Hematopoietic multipotent progenitor cell treated with erythropoietin and hydrocortisone succinate and interleukin-3 and kit ligand, for 17 days (in vitro differentiated cells): ENCODE measurements at places on chromosomes 6 and 20.

DNA sequence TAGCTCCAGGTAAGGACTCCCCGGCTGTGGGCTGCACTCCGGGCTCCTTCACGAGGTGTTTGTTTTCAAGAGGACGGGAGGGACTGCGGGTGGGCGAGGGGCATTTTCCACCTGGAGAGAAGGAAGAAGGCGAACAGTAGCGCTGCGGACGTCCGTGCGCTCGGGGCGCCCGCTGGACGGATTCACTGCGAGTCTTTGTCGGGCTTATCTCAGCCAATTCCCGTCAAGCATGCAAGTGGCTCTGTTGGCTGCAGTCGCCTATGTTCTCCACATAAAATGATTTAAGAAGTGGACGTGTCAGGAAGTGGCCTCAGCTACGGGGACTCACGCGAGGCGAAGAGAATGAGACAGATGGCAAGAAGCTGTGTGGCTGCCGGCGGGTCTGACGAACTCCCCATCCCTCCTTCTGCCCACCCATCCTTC, 332 bp downstream of the GRIK2 start:
- DNase-seq = no peak

DNA sequence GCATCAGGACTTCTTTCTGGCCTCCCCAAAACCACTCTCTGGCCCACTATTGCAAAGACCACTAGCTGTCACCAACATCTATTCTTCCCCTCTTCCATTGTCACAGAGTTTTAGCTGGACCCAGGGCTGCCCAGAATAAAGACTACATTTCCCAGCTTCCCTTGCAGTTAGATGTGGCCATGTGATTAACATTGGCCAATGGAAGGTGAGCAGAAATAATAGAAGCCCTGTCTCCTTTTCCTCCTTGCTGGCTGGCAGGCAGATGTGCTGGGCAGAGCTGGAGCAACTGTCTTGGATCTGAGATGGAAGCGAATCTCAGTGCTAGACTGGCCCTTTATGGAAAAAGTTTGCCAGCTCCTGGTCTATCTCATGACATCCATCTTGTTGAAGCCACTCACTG, 97.0 kb downstream of the KCNB1 start:
- no peak for DNase-seq

DNA sequence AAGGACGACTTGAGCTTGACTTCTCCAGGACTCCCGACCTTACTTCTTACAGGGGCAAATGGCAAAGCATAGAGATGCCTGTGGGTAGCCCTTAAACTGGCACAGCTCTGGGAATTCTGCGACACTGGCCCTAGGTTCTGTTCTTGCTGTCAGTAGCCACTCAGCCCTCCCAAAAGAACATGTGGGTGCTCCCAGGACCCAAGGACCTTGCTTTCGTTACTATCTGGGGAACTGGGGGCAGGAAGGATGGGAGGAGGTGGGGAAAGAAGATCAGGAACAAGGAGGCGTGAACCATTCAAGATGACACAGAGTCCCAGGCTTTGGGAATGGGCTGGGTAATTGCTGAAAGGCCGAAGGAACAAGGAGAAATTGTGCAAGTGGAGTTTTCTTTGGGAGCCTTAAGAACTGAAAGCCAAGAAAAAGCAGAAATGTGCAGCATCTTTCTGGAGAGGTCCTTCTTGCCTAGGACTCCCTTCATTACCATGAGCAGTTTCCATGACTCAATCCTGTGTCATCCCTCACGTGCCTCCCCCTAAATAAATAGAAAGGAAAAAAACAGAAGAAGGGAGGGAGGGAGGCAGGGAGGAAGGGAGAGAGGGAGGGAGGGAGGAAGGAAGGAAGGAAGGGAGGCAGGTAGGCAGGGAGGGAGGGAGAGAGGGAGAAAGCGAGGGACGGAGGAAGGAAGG, 284.6 kb upstream of the FOXQ1 start:
- no peak for DNase-seq

DNA sequence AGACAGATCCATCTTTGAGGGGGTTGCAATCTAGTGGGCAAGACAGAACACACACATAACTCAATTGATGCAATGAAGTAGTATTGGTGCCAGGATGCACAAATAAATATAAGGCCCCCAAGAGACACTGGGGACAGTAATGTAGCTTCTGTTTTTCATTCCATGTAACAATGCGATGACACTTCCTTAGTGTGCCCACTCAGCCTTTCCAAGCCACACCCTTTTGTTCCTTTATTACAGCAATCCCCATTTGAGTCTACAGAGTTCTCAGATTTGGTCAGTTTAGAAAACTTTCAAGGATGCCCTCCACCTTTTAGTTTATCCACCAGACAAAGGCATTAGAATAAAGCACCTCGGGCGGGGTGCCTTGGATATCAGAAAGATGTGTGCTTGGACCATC, 15.5 kb downstream of the TGM3 start:
- no peak for DNase-seq

- DNase-seq = peak; percentile 73
Observed at GRCh38 chr20:47196091-47197081, 160.1 kb downstream of the ZMYND8 start.

DNA sequence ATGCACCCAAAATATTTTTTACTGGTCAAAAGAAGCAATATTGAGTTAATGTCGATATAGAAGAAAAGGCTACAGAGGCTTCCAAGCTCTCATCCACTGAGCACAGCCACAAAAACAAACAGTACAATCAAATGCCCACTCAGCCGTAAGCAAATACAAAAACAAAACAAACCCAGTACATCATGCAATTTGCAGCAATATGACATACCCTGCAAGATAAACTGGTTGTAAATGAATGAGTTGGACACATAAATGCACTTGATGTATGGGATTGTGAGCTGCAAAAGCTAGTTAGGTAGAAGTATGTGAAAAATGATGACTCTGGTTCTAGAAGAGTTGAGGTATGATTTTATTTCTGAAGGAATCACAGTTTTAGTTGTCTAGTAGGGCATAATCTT, 83.9 kb downstream of the SESN1 start:
- no peak for DNase-seq

DNA sequence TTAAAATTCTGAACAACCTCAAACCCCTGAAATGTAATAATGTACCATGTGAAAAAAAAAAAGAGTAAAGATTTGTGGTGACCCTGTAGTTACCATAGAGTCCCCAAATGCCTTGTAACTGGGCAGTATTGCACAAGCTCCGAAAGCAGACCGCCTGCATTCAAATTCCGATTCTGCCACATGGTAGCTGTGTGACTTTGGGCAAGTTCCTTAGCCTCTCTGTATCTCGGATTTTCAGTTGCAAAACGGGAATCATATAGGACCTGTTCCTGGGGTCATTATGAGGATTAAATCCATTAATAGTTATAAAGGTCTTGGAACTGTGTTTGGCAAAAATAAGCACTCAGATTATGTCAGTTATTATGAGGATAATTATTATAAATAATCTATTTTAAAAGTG, 43.6 kb downstream of the TSPYL4 start:
- DNase-seq = no peak

DNA sequence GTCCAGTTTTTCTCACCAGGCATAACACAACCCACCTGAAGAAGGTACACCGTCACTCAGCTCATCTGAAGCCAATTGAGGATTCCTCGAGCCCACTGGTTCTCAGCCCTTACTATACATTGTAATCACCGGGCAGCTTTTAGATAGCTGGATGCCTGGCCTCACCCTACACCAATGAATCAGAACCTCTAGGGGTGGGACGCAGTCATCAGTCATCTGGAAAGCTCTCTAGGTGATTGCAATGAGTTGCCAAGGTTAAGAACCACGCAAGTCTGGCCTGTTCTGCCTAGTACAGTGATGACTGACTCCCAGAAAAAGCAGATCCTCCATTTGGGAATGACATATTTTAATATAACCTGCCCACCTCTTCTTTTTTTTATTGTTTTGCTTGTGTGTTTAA, 41.1 kb downstream of the MC3R start:
- DNase-seq = no peak

DNA sequence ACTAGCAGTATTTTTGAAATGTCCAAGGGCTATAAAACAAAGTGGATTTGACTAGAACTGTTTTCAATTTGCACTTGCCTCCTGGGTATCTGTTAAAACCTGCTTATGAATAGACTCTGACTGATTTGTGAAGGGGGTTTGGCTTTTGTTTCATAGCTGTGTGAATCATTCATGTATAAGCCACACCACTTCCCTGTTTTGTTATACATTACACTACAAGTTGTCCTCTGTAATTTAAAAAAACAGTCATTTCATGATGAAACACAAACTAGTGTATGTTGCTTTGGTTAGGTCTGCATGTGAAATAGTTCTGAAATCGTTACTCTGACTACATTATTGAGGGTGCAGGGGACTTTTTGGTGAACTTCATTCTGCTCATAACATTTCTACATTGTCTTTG, 121.7 kb downstream of the NKAIN2 start:
- no peak for DNase-seq

DNA sequence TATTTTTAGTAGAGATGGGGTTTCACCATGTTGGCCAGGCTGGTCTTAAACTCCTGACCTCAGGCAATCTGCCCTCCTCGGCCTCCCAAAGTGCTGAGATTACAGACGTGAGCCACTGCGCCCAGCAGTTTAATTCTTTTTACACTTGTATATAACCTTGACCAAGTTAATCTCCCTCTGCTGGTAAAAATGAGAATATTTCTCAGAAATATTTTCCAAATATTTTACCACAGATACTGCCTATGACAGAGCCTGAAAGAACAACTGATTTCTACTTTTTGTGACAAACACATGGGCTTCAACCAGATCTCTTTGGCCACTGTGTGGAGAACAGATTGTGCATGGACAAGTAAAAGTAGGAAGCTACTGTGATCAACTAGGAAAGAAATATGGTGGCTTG, 21.2 kb upstream of the NHSL1 start:
- DNase-seq = no peak

GRCh38 chr6:84119277-84119676, 85.7 kb downstream of the MRAP2 start:
- no peak for DNase-seq

DNA sequence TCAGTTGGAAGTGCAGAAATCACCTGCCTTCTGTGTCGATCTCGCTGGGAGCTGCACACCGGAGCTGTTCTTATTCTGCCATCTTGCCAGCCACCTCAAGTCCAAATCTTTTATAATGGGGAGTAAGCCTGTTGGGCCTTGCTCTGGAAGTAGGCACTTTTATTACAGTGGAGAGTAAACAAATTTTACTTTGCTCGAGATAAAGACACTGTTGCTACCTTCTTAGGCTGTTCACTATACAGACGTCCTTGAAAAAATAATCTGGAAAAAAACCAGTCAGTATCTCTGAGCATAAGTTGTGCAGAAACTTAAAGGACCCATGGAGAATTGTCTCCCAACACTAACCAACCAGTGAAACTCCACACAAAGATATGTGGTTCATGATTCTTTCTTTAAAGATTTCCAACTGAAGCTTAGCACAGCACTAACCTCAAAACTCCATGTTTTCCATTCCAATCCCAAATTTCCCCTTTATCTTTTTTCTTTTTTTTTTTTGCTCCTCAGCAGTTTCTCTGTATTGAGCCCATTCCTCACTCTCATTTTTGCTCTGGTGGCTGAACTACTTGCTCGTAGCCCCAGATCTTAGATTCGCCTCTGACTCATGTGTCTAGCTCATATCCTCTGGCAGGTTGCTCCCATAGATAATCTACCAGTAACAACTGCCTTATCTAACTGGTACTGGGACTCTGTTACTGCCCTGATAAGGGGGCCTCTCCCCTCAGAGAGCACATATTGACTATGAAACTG, 34.3 kb upstream of the COL9A1 start:
- peak; percentile 45 for DNase-seq

DNA sequence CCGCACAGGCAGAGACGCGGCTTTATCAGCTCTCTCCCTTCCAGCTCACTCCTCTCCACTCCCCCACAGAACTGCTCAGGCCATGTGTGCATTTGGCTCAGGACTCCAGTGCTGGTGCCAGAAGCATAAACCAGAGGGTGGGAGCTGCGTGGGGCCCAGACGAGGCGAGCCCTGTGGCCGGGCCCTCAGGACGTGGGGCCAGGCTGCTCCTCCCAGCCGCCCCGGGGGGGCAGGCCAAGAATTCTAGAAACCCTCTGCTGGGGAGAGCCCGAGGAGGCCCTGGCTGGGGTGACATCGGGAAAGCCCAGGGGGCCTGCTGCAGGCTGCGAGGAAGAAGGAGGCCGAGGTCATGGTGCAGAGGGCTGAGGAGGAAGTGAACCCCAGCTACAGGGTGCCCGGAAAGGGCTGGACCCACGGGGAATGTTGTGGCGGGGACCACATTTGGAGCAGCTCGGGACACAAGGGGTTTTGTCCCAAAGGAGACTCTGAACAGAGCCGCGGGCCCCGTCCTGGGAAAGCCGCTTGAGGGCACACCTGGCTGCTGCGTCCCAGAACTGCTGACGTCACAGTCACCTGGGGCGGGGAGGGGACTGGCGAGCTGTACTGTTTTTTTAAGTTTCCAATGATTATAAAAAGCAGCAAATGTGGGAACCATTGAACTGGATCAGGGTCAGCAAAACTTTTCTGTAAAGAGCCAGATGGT, 107.1 kb downstream of the BANF2 start:
- DNase-seq = no peak

- DNase-seq = no peak
Observed at GRCh38 chr6:170199716-170200115, 91.2 kb downstream of the DLL1 start.
